MM.1S (cell line): ENCODE measurements at places on chromosomes 5 and 9.
A peak's percentile ranks its signal among the peaks of the same experiment; 100 is the strongest.

- no peak for DNase-seq
- H3K27ac ChIP-seq = peak overlapping the region; percentile 98
- no peaks in the 10 kb centered on the region for H3K36me3 ChIP-seq
These were observed 1.9 kb upstream of the CARD19 start for GRCh38 chr9:93093877-93094657.

DNA sequence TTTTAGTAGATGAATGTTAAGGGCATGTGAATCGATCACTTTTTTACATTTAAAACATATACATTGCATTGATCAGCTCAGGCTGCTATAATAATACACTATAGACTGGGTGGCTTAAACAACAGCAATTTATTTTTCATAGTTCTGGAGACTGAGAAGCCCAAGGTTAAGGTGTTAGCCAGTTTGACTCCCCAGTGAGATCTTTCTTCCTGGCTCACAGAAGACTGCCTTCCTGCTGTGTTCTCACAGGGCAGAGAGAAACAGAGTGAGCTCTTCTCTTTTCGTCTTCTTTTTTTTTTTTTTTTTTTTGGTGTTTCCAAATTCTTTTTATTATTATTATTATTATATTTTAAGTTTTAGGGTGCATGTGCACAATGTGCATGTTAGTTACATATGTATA, 56.4 kb downstream of the SPEF2 start:
- no peaks in the 10 kb centered on the region for H3K4me1 ChIP-seq
- no peak overlapping the region for H3K4me3 ChIP-seq
- H3K36me3 ChIP-seq = no peaks in the 10 kb centered on the region
- no peaks in the 10 kb centered on the region for H3K27me3 ChIP-seq

DNA sequence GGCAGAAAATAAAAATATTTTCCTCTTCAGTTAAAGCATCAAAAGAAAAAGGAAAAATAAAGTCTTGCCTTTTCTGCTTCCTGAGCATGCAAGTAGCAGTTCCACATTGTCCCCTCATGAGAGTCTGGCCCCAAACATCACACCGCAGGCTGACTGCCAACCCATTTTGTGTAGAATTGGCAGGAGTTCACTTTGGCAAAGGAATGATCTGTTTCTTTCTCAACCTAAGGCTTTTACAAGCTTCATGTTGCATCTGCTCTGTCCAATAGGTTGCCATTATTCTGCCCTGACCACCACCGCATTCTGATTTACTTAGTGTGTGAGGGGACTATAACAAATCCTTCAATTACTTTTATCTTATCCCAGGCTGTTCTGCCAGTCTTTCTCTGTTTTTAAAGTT, 249.5 kb downstream of the ISL1 start:
- H3K4me1 ChIP-seq = no peaks in the 10 kb centered on the region
- DNase-seq = no peak
- H3K27ac ChIP-seq = no peak overlapping the region
- no peaks in the 10 kb centered on the region for H3K27me3 ChIP-seq
- no peak overlapping the region for H3K4me3 ChIP-seq
- H3K36me3 ChIP-seq = no peaks in the 10 kb centered on the region

DNA sequence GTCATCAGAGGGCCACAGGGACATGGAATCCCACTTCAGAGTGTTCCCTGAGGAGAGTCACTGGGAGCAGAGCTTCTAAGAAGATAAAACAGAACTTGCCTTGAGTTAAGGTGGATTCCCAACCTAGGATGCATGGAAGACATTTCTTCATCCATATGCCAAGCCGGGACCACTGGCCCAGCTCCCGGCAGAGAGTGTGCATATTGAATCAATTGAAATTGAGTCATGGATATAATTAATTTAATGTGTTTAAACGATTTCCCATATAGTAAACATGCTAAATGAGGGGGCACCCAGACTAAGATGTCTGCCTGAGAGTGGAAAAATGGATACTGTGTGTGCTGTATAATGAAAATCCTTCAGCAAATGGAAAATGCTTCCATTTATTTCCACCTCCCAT, 194.4 kb upstream of the TBC1D2 start:
- H3K36me3 ChIP-seq = no peaks in the 10 kb centered on the region
- no peak overlapping the region for H3K4me3 ChIP-seq
- no peak overlapping the region for H3K27ac ChIP-seq
- H3K4me1 ChIP-seq = no peaks in the 10 kb centered on the region
